ENCODE measurements at places on chromosomes 5 and 9.

- DNase-seq, result no peak
Observed at GRCh38 chr5:39100301-39100850, 26.2 kb upstream of the RICTOR start.

DNA sequence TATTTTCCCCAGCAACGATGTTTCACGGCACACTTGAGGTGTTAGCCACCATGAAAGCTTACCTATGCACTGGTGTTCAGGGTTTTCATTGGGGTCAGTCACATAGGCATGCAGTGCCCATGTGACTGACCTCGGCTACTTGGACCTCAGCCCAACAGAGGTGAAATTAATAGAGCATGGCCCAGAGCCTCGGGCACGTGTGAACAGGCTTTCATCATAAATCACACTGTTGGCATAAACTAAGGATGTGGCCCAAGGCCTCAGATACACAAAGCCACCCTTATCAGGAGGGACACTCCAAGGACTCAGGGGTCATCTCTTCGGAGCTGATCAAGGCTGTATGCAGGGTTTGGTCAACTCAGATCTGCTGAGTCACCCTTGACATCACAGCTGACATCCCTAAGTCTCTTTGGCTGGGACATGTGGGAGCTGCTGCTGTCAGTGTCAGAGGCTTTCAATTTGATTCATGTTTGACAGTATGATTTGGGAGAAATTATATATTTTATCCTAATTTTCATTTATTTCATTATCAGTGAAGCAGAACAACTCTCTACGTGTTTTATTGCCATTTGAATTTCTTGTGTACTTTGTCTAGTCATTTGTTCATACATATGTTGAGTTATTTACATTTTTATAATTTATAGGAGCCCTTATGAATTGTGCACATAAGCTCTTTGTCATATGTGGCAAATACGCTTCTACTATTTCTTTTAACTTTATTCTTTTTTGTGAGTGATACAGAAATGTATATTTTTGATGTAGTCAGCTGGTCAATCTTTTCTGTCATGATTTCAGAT lies 59.7 kb upstream of the ANKRD33B start:
- no peak for DNase-seq

GRCh38 chr9:133602277-133602676 lies 6.9 kb downstream of the FAM163B start:
- no peak for DNase-seq

- peak; percentile 42 for DNase-seq
Observed at GRCh38 chr5:56812110-56812509, 3.2 kb upstream of the MAP3K1 start.

DNA sequence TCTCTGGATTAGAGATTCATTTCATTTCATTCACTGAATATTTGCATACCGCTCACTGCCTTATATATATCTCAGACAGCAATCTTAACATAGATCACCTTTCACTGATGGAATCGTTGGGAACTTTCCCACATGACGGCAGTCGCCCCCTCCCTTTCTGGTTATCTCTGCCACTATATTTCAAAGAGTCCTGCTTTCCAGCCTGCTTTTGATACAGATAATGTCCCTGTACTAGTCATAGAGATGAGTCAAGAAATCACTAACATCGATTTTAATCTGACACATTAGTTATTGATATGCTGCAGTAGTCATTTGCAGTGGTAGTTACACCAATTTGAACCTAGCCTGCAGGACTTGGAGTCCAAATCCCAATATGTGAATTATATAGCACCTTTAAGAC lies 8.5 kb downstream of the ARSK start:
- no peak for DNase-seq

Measured in iris pigment epithelial cell (primary cell).